ENCODE measurements at places on chromosomes 4 and X.

- DNase-seq, result no peak
These were observed 9.2 kb upstream of the FHDC1 start for GRCh38 chr4:152926959-152927358.

DNA sequence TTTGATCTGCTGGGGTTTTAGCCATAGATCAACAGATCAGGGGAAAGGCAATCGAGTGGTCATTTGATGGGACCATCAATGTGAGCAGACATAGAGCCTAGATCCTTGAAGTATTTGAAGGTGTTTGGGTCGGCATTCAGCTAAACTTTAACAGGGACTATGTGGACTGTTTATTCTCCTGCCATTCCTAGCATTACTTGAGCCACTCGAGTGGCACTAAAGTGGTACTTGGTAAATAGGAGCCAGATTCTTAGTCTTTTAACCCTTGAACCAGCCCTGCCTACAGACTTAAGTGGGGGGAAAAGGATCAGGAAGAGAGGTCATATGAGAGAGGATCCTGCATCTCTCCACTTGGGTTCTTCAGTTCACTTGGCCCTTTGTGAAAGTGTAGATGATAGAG lies 3.8 kb downstream of the MSN start:
- DNase-seq, result no peak

DNA sequence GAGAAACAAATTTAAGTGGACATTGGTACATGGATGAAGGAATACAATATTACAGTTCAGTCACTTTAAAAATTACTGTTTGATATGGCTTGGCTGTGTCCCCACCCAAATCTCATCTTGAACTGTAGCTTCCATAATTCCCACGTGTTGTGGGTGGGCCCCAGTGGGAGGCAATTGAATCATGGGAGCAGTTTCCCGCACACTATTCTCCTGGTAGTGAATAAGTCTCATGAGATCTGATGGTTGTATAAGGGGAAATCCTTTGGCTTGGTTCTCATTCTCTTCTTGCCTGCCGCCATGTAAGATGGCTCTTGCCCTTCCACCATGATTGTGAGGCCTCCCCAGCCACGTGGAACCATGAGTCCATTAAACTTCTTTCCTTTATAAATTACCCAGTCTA lies 804.2 kb upstream of the FRG1 start:
- DNase-seq, result no peak

DNA sequence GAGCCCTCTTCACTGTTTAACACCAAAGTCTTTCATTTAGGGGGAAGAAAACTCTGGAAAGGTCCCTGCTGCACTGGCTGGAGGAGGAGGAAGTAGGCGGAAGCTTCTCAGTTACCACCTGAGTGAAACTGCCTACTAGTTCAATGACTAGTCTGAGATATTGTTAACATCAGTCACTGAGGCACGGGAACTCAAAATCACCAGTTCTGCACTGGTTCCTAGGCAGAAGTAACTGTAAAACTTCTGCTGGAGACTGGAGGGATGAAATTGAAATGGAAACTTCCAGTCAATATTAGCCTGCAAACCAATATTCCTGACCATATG lies 178.3 kb downstream of the SNCA start:
- no peak for DNase-seq

DNA sequence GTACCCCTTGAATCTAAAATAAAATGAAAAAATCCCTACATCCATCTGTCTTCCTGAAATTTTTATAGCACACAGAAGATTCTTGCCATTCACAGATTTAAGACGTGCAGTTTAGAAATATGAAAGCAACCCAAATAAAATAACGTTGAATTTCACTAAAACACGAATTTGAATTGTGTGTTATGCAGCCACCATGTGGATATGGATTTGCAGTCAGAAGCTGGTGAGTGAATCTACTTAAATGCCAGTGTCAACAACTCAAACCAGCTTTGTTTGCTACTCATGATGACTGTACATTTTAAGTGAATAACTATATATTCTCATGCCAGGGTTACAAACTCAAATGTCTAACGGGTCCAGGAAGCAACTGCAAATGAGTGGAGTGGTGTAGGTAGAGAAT lies 173.0 kb upstream of the HAND2 start:
- no peak for DNase-seq
